ENCODE measurements at places on chromosomes 1 and 21.
A peak's percentile ranks its signal among the peaks of the same experiment; 100 is the strongest.

- no peak for DNase-seq
Measured at GRCh38 chr1:245611251-245611650, 456.5 kb downstream of the KIF26B start.

DNA sequence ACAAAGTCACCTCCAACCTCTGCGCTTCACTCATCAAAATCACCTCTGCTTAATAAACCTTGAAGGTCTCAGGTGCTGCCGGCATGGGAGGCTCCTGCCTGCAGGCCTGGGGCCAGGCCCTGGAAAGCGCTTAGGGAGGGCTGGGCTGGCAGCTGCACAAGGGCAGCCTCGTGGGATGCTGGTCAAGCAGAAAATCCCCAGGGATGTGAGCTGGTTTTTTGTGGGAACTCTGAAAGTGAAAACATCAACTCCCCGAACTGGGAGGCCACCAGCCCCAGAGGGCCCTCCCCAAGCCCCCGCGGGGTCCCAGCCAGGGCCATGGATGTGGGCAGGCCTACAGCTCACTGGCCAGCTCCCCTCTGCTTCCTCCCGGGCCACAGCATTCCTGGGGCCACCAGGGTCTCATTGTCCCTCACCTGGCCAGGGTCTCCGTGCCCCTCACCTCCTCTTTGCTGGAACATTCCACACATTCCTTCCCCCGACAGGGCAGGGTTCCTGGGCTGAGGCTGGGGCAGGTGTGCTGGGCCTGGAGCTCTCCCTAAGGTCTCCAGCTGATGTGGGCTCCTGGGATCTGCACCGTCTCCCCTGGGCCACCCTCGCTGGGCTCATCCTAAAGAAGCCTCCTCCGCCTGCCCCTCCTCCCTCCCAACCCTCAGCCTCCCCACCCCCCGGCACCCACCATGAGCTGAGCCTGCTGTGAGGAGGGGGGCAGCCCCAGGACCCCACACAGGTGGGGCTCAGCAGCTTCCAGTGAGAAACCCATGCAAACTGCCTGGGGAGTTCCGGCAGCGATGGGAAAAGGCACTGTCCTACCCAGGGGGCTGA is 36.0 kb upstream of the POFUT2 start:
- no peak for DNase-seq

- DNase-seq = no peak
Measured at GRCh38 chr1:92306020-92306419, 7.2 kb downstream of the RPAP2 start.

- no peak for DNase-seq
Measured at GRCh38 chr1:202501281-202501680, 152.8 kb downstream of the PPP1R12B start.

DNA sequence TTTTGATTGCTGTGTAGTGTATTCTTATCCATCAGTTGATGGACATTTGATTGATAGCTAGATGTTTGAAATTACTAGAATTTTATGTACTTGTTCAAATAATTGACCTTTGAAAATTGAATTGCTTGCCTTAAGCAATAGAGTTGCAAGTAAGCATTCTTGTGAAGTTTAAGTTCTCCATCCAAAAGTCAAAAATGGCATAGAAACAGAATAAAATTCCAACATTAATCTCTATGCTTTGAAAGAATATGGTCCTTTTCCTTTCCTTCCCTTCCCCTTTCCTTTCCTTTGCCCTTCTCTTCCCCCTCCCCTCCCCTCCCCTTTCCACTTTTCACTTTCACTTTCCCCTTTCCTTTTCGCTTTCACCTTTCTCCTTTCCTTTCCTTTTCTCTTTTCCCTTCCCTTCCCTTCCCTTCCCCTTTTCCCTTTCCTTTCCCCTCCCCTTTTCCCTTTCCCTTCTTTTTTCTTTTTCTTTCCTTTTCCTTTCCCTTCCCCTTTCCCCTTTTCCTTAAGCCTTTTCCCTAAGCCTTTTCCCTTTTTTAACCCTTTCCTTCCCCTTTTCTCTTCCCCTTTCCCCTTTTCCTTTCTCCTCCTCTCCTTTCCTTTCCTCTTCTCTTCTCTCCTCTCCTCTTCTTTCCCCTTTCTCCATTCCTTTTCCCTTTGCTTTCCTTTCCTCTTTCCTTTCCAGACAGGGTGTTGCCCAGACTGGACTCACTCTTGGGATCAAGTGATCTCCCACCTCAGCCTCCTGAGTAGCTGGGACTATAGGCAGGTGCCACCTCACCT is 67.4 kb downstream of the SASS6 start:
- DNase-seq = no peak

DNA sequence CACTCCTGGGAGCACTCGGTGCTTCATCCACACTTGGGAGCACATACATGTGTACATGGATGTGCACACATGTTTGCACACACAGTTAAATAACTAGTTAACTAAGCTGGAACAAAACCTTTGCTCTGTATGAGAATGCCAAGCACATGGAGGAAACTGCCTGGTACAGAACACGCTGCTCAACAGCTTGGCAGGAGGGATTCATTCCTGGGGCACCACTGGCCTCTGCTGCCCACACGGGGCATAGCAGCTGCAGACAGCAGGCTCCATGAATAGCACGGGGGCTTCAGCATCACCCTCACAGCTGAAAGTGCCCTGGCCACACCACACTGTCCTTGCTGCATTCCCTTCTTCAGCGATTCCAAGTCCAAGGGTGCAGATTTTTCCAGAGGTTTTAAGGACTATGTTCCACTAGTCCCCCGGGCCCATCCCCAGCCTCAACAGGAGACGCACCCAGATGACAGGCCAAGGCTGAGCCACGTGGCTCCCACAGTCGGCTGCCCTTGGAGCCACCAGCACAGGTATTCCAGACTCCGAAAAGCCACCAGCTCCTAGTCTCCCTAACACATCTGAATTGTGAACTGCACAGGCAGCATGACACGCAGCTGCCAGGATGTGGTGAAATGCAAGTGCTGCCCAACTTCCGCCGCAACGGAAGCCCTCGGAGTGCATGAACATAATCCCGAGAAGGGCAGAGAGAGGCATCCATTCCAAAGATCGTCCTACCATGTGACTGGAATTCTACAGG is 16.9 kb downstream of the NPHP4 start:
- peak; percentile 36 for DNase-seq

- no peak for DNase-seq
Measured at GRCh38 chr1:75308365-75308764, 174.2 kb downstream of the LHX8 start.

DNA sequence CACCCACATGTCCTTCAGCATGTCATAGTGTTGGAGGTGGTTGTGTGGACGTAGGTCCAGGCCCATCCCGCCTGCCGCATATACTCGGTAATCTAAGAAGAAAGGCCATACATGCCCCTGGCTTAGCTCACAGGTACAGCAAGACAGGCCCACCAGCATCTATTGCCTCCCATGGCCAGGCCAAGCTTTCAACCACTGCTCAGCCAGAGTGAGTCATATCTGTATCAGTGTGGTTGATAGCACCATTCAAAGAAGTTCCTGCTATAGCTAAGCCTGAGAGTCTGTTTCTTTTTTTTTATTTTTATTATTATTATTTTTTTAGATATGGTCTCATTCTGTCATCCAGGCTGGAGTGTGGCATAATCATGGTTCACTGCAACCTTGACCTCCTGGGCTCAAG is 17.0 kb downstream of the KLHDC8A start:
- no peak for DNase-seq

DNA sequence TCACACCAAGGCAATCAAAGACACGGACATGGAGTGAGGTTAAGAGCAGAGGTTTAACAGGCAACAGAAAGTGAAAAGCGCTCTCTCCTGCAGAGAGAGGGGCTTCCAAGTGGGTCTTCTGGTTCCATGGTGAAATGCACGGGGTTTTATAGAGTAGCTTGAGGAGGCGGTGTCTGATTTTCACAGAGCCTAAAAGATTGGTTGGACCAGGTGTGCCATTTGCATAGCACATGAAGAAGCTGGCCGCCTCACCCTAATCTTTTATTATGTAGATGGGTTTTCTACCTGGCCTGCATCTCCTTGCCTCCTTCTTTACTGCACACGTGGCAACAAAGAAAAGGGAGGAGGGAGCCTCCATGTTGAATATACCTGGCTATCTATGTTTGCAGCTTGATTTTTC is 197.3 kb downstream of the RYR2 start:
- no peak for DNase-seq

- no peak for DNase-seq
Measured at GRCh38 chr1:22328331-22329147, 123.1 kb upstream of the ZBTB40 start.

GRCh38 chr1:107750364-107750959 is 214.5 kb downstream of the VAV3 start:
- DNase-seq = no peak

DNA sequence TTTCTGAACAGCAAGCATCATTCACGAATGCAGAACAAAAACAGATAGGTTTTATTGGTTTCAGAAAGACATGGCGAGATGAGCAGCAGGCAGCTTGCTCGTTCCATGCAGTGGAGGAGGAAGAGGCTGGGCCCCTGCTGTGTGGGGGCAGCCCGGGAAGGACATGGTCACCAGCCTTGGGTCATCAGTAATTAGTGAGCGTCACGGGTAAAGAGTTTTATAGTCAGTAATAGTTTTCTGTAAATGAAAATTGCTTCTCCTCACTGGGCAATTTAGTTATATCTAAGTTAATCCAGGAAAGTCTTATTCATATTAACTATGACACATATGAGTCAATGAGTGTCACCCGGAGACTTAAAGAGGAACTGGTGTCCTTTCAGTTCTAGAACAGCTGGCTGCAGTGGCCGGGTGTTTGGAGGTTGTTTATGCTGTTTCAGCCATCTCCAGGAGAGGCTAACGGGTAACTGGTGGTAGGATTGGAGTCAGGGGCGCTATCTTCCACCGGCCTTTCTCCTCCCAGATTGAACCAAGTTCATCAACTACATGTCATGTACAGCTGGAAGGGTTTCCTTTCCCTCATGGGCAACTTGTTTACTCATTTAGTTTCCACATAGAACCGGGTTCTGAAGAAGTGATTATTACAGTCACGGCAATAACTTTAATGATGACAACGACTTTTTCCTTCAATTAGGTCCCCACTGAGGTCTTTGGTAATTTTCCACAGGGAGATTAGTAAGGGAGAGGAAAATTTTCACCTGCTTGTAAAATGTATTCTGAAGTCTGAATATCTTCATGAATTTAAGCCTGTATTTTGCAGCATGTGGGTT is 34.6 kb upstream of the SLC45A1 start:
- peak; percentile 73 for DNase-seq

DNA sequence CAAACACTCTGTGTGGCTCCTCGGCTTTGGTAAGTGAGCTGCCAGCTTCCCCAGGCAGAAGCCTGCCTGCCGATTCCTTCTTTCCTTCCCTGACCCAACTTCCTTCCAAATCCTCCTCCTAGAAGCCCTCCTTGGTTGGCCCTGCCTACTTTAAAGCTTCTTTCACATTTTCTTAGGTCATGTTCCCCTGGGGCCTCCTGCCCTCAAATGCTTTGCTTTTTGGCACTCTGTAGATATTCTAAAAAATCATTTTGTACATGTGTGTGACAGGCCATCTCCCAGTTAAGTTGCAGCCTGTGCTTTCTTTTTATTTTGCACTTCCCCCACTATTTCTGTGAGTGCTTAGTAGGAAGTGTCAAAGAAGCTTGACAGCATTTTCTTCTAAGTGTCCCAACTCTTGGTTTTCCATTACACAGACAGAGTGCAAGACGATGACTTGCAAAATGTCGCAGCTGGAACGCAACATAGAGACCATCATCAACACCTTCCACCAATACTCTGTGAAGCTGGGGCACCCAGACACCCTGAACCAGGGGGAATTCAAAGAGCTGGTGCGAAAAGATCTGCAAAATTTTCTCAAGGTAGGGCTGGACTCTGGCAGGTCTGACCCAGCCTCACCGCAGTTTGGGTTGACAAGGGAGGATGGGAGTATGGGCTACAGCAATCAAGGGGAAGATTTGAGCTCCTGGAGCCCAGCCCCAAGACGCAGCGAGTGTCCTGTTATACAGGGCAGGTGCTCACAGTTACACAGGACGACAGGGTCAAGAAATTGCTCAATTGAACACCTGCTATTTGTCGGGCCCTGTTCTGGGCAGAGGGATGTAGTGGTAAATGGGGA is at the start of gene S100A9:
Gene S100A9 (plus strand): TSS at position 2 of the 838 bp plus-strand sequence. CDS start 430 bp downstream, at position 432.
- no peak for DNase-seq

GRCh38 chr1:35717911-35718476 is 690 bp downstream of the C1orf216 start:
- DNase-seq = no peak

DNA sequence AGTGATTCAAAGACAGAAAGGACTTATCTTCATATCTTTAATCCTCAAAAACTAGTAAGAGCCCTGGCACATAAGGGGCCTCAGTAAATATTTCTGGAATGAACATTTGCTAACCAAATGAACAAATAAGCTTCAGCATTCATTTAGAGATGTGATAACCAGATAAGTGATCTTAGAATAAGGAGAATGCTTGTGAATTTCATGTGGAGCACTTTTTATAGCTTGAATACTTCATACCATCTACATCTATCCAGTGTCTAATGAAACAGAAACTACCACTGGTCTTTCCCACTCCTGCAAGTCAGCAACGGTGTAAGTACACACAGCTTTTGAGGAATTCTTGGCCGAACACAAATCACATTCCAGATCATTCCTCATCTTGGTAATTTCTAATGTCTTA is 38.5 kb downstream of the EDEM3 start:
- no peak for DNase-seq

- DNase-seq = no peak
Measured at GRCh38 chr1:186286615-186287315, 88.3 kb downstream of the TPR start.

DNA sequence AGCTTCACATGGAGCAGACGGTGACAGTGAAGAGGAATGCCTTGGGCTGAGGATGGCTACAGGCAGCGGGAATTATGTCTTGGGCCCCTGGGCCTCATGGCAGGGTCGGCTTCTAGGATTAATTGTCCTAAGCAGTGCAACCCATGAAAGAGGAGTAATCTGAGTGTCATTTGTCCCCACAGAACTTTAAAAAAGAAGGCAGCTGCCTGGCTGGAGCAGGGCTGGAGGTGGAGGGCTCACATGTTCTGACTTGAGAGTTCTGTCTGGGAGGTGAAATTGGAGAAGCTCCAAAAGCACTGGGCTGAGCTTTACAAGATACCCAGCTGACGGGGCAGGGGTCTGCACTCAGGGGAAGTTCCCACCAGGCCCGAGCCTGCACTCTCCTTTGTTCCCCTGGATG is 22.6 kb downstream of the CACNA1S start:
- DNase-seq = no peak

GRCh38 chr1:36572142-36572715 is 89.5 kb upstream of the CSF3R start:
- DNase-seq = no peak

DNA sequence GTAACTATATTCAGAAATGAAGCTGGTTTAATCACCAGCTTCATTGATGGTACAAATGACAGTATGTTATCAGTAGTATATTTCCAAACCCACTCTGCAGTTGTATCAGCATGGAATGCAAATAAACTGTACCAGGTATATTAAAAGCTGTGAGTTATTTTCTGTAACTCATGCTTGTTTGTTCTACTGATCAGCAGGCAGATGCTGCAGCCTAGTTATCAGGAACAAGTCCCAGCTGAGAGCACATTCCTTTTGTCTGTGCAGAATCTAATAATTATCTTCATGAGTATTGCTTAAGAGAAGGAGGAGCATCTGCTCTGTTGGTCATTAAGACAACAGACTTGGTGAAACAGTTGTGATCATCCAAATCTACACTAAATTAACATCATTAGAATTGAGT is 1331.1 kb downstream of the MRPL39 start:
- DNase-seq = no peak

All from GM19239 (cell line).